ENCODE measurements at places on chromosomes 11 and 22.

DNA sequence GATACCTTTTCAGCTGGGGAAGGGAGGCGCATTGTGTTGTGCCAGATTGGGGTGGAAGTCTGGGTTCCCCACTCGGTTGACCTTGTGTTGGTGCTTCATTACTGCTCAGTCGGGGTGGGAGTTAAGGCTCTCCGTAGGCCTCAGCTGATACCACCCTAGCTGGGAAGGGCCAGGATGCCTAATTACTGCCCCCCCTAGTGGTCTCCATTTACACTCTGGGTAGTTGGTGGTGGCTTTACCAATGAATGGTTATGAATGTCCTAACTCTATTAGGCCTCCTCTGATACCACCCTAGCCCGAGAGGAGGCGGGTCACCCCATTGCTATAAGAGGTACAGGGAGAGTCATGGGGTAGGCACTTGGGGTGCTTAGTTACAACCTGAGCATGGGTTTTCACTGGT, 27.5 kb upstream of the HIKESHI start:
- no peak for DNase-seq

- DNase-seq = no peak
Observed at GRCh38 chr22:48644108-48644507, 1183.6 kb downstream of the BRD1 start.

GRCh38 chr11:13152736-13153541, 124.7 kb upstream of the BMAL1 start:
- DNase-seq = peak; percentile 12

DNA sequence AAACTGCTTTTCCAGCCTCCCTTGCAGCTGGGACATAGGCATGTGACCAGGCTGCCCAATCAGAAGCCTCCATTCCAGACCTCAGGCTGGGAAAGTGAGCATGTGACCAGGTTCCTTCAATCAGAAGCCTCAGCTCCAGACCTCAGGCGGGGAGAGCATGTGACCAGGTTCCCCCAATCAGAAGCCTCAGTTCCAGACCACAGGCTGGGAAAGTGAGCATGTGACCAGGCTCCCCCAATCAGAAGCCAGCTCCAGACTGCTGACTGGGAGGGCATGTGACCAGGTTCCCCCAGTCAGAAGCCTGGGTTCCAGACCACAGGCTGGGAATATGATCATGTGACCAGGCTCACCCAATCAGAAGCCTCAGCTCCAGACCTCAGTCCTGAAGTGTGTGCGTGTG, 11.7 kb upstream of the IL2RB start:
- DNase-seq = no peak

DNA sequence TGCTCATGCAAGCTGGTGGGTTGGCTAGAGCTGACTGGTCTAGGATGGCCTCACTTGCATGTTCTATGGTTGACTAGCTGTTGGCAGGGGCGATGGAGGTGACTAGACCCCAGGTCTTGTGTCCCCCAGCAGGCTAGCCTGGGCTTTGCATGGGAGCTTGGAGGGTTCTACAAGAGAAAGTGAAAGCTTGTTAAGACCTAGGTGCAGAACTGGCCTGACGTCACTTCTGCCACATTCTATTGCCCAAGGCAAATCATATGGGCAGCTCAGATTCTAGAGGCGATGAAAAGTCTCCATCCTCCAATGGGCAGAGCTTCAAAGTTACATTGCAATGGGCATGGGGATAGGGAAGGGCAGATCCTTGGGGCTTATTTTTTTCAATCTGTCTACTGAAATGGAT, 170.9 kb downstream of the MIAT start:
- no peak for DNase-seq

DNA sequence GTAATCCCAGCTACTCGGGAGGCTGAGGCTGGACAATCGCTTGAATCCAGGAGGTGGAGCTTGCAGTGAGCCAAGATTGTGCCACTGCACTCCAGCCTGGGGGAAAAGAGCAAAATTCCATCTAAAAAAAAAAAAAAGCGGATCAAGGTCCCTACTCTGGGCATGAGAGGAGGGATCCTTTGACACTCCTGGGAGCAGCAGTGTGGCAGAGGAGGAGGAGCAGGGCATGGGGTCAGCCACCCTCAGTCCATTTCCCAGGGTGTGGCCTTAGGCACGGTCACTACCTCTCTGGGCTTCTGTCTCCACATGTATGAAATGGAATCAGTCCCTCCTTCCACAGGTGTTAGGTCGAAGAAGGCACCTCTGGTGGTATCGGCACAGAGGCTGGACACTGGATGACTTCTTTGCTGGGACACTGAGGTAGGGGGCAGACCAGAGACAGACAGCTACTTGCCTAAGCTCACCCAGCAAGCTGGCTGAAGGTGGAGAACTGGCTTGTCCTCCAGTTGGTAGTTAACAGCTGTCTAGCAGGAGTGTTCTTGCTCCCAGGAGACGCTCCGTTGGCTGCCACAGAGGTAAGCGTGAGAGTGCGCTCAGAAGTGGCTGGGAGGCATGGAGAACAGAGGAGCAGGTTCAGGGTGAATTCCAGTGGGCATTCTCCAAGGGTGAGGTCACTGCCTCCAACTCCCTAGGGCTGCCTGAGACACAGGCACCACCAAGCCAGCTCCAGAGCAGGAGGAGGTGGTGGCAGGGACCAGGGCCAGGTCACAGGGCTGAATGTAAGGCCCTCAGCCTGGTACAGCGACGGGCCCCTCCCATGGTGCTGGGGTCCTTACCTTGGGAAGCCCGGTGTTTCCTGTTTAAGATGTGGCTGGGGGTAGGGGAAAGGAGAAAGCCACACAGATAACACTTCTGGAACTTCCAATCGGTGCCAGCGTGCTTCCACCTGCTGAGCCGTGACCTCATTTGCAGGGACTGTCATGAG, 19.5 kb downstream of the TXN2 start:
- DNase-seq = peak; percentile 79

DNA sequence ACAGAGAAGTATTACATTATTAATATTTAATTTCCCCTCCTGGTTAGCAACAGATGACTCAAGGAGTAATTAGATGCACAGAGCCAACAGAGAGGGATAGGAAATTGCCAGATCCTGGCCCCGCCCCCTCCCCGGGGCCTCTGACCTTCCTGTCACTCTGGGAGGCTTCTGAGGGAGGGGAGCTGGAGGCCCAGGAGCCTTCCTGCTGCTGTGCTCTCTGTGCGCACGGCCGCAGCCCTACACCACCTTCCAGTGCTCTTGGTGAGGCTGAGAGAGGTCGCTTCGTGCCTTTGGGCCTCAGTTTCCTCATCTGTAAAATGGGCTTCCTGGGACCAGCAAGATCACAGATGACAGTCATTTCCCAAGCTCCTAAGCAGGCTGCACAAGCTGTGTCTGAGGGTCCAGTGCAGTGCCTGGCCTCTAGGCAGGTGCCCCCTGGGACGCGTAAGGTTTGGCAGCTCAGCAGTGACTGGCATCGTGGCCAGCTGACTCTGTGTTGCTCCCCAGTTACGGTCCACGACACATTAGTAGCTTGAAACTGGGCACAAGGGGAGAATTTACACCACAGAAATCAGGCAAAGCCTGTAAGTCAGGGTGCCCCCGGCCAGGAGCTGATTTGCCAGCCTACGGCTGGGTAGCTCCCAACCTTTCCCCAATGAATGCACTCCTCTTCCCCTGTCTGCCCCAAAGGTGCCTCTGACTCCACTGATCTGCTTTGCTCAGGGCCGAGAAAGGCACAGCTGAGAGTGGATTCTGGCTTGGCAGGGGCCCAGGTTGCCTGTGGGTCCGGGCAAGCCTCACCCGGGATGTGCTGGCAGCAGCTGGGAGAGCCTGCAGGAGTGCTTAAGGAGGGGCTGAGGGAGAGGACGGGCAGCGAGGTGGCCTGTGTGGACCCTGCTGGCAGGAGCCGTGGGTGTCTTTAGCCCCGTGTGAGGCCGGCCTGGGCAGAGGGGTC, 2.3 kb downstream of the ADORA2A start:
- no peak for DNase-seq

DNA sequence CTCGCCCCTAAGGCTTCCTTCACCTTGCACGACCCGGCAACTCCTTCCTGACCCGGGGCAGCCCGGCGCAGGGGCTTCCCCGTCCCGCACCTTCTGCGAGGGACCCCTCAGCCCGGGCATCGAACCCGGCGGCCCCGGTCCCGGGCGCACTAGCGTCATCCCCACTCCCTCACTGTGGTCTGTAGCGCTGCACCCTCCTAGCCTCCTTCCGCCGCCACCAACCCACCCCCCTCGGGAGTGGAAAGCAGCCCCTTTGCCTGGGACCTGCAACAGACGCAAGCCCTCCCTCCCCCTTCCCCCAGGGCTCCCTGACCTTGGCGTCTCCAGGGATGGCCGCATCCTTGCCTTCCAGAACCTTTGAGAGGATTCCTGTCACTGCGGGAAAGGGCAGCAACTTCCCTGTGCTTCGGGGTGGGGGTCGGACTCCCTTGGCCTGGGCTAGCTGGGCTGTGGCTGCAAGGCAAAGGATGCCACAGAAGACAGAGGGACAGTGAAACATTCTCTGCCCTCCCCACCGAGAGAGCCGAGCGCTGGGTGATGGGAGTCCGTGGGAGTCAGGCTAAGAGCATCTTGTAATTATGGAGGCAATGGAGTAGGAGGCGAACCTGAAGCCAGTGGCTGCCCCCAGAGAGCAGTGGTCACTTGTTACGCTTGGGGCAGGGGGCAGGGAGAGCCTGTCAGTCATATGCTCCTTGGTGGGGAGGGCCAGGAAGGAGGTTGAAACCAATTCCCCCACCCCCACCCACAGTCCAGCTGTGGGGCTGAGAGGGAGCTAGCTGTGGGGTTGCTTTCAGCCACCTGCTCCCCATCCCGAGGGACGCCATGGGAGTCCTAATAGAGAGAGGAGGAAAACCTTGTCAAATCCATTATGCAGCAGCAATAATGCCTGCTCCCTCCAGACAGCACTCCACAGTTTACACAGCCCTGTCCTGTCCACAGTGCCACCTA, 920 bp downstream of the TMEM132A start:
- DNase-seq = no peak

DNA sequence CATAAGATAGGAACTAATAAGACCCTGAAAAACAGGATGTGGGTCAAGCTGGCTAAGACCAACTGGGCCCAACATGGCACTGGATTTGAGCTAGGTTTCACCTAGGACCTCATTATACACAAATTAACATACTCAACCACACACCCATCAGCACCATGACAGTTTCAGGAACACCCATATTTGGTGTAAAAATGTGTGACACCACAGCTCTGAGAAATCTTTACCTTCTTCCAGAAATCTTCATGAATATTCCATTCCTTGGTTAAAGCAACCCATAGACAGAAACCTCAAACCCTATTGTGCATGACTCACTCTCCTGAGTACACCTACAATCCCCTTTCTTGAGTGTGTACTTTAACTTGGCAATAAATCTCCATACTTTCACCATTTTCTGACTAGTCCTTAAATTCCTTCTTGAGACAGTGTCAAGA, 378.8 kb downstream of the DYNC2H1 start:
- DNase-seq = no peak

DNA sequence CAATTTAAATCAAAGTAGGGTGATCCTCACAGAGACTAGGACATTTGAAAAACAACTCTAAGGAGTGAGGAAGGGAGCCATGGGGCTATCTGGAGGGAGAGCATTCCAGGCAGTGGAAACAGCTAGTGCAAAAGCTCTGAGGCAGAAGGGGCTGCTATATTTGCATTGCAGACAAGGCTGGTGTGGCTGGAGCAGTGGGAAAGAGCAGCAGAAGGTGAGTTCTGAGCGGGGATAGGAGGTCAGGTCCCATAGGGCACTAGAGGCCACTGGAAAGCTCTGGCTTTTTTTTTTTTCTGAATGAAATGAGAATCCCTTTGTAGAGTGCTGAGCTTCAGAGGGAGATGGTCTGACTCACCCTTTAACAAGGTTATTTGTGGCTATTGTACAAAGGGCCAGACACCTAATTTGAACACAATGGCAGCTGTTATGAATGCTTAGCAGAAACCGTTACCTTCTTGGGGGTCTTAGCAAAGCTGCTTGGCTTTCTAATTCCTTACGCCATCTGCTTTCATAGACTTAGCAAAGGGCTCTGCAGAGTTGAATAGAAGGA, 291.6 kb downstream of the BUD13 start:
- DNase-seq = no peak

DNA sequence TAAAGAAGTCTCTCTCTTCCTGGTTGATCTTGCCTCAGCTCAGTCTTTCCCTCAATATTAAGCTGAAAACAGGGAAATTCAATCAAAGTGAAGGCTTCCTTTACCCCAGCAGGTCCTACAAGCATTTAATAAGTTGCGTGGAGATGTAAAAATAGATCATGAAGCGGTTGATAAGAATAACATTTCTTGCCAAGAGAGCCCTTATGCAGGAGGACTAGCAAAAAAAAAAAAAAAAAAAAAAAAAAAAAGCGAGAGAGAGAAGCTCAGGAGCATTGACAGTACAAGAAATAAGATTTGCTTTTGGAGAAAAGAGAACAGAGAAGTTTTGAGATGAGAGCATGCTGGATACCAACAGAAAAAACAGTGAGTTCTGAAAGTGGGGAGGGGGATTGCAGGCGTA, 112.2 kb upstream of the CLMP start:
- DNase-seq = no peak

GRCh38 chr22:36395915-36396314, 8.1 kb upstream of the MYH9 start:
- DNase-seq = peak; percentile 81

DNA sequence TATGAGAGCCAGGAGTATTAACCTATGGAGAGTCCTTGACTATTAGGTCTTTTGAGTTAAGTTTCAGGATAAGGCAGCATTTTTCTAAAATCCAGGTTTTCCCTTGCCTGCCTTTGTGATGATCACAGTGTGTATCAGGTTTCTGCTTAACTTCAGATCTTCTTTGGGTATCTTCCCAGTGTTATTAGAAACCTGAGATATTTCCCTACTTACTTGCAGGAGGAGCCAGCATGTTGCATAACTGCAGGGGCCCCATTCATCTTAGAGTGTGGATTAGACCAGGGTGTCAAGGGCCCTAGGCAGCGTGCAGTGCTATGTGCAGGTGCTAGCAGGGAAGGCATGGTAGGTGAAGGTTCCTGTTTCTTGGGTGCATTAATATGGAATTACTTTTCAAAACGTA, 69.5 kb downstream of the ZNRF3 start:
- DNase-seq = no peak

DNA sequence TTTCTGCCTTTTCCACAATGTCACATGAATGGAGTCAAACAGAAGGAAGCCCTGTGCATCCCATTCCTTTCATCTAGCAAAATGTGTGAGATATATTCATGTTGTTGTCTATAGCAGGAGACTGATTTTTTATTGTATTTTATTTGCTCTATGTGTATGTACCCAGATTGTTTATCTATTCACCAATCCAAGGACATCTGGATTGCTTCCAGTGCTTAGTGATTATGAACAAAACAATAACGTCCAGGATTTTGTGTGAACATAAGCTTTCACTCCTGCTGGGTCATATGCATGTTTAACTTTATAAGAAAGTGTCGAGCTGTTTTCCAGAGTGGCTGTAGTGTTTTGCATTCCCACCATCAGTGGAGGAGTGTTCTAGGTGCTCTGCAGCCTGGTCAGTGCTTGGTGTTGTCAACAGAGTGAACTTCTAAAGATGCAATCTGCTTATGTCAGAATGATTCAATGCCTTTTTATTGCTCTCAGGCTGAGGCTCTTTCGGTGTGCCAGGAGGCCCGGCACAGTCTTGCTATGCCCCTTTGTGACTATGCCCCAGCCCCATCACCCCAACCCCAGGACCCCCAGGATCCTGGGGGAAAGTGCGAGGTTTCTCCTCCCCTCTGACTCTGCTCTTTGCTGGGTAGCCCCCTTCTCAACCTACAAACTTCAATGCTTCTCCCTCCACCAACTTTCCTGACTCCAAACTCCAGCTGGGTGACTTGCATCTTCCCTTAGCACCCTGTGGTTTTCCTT, 19.9 kb upstream of the SYT13 start:
- DNase-seq = no peak

- DNase-seq = no peak
Observed at GRCh38 chr11:39190751-39191150, 2268.7 kb downstream of the LRRC4C start.

GRCh38 chr11:125433454-125434121, 62.5 kb downstream of the FEZ1 start:
- DNase-seq = no peak
